ENCODE measurements at places on chromosomes 11 and 22.

DNA sequence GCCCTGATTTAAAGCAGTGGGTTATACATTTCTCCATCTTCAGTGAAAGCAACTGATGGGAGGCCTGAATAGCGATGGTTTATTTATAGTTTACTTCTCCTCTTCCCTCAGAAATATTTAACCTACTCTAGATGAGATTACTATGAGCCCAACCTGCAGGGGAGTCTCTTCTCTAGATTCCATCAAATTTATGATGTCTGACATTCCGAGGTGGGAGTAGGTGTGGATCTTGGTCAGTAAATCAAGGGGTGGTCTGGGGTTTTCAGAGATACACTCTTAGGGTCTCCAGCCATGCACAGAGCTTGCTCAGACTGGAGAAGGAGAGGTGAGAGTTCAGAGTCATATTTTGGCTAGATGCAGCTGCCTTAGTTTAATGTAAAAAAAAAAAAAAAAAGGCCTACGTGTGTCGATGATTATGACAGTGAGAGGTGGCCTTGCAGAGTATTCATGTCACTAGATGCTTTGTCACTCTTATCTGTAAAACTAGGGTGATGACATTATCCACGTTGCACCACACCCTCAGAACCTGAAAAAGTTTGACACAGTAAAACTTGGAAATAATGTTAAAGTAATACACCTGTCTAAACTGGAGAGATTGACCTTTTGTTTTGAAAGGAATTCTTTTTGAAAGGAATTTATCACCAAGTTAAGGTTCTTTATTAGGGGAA lies 81.2 kb downstream of the EXT2 start:
- DNase-seq = no peak

GRCh38 chr11:49213026-49213560 lies 4.7 kb upstream of the FOLH1 start:
- no peak for DNase-seq

GRCh38 chr22:39643311-39644083 lies 72.9 kb downstream of the CACNA1I start:
- DNase-seq = no peak

DNA sequence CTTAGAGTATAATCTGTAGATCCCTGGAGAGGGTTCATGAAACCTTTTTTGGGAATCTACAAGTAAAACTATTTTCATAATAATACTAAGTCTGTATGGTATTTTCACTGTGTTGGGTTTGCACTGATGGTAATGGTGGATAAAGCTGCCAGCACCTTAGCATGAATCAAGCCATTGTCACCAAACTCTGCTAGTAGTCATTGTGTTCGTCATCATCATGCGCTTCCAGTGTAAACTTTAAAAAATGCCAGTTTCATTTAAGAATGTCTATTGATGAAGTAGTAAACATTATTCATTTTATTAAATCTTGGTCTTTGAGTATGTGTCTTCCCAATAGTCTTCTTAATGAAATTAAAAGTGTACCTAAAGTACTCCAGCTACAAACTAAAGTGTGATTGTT lies 15.0 kb downstream of the ALKBH3 start:
- no peak for DNase-seq

GRCh38 chr11:83554876-83555275 lies 268.7 kb upstream of the CCDC90B start:
- DNase-seq = no peak

DNA sequence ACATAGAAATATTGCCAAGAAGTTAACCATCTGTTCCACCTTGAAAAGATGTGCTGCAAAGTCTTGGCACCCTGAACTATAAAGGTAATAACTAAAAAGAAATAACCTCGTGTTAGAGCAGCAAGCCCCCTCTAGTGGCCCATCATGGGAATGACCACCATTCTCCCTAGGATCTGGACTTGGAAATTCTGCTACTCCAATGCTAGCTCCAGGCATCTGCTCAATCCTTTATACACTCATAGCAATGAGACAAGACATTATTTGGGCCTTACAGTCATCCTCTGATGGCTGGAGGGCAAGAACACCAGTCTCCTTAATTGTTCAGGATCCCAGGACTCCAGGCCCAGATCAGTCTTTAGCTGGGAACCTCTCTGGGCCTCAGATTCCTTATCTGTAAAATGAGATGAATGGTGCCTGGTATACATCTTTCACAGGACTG lies 76.0 kb downstream of the CWC15 start:
- peak; percentile 36 for DNase-seq

- no peak for DNase-seq
Measured at GRCh38 chr11:126832387-126832786, 168.2 kb downstream of the KIRREL3 start.

DNA sequence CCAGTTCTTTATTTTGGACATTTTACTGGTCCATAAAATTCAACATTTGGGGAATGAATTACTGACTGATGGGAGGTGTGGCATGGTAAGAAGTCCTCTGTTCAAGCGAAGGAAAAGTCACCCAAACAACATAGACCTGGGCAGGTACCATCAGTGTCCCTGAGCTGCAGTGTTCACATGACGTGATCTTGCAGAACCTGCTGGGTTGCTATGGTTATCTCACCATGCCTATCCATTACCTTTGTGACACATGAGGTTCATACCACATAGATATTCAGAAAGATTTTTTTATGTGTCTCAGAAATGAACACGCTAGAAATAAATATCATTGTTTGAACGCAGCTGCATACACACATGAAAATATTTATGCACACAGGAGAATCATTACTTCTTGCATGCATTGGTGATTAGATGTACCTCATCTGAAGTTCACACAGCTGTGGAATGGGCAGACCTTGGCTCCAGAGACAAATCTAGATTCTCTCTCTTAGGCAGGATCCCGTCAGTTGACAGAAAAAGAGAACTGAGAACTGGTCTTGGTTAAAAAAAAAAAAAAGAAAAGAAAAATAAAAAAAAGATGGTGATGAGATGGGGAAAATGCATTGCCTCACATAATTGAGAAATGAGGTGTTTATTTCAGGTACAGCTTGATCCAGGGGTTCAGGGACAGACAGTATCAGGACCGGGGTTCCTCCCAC lies 21.4 kb upstream of the RCN1 start:
- no peak for DNase-seq

DNA sequence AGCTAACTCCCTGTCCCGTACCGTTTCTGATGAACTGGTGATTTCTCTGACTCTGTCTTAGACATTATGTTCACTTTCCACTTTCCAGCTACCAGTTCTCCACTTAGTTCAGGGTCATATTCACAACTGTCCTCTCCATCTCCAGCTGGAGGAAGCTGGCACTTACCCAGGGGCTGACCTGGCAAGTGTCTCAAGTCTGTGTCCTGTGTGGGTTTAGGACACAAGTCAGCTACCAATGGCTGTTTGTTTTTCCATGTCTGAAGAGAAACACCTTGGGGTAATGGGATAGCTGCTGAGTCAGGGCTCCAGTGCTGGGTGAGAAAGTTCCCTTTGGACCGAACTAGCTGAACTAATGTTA lies 134.4 kb downstream of the CSNK2A3 start:
- DNase-seq = no peak

GRCh38 chr22:49824185-49824925 lies 3.3 kb downstream of the BRD1 start:
- DNase-seq = no peak

- no peak for DNase-seq
Measured at GRCh38 chr11:8237453-8237852, 26.2 kb downstream of the LMO1 start.

- no peak for DNase-seq
Measured at GRCh38 chr11:123797541-123797940, 8.6 kb downstream of the OR6M1 start.

DNA sequence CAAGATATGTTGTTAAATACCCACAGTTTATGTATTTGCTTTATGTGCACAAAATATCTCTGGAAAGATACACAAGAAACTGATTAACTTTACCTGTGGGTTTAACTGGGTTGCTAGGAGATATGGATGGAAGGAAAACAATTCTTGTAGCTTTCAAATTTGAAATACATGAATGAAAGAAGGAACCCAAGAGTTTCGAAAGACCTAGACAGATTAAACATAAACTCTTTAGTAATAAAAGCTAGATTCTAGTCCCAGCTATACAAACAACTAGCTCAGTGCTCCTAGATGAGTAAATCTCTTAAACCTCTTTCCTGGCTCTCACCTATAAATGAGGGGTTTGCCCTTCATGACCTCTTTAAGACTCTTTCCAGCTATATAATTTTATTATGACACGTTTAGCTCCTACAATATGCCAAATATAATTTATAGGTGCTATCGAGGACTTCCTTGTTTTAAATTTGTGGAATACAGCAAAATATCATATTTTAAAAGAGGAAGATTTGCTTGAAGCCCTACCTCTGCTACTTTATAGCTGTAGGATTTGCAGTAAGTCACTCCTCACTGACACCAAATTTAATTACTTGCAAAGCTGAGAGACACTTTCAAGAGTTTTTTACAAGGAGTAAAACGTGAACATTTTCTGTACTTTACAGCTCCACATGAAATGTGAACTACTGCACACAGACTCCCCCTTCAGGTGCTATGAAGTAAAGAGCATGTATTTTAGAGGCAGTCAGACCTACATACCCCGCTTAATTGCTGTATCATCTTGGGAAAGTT lies 50.7 kb downstream of the RRAS2 start:
- no peak for DNase-seq

Measured in activated T-cell treated with anti-CD3 and anti-CD28 coated beads, Interleukin-2, amount 50 U/mL, for 72 hours (primary cell).